Activated CD8-positive, alpha-beta memory T cell treated with anti-CD3 and anti-CD28 coated beads for 4 hours (primary cell): ENCODE measurements at places on chromosomes 1 and 21.
A peak's percentile ranks its signal among the peaks of the same experiment; 100 is the strongest.

GRCh38 chr21:45976701-45977311 is 4.8 kb upstream of the COL6A1 start:
- DNase-seq = no peak

- DNase-seq = no peak
These were observed 213.1 kb downstream of the HHAT start for GRCh38 chr1:210541680-210542358.

DNA sequence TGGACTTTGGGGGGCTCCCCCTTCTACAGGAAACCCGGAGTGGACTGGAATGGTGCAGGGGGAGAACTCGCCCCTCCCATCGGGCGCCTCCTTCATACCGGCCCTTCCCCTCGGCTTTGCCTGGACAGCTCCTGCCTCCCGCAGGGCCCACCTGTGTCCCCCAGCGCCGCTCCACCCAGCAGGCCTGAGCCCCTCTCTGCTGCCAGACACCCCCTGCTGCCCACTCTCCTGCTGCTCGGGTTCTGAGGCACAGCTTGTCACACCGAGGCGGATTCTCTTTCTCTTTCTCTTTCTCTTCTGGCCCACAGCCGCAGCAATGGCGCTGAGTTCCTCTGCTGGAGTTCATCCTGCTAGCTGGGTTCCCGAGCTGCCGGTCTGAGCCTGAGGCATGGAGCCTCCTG is at the start of gene TNFRSF14:
Gene TNFRSF14, plus strand, starts transcription at position 95 of the 401 bp plus-strand sequence. Its CDS starts 294 bp downstream, at position 389.
- peak; percentile 64 for DNase-seq

GRCh38 chr1:227796359-227796915 is 19.0 kb upstream of the PRSS38 start:
- DNase-seq = no peak

- no peak for DNase-seq
These were observed 45.9 kb downstream of the KIRREL1 start for GRCh38 chr1:158039380-158039779.

GRCh38 chr1:244796719-244797406 is 38.6 kb upstream of the COX20 start:
- peak; percentile 18 for DNase-seq

DNA sequence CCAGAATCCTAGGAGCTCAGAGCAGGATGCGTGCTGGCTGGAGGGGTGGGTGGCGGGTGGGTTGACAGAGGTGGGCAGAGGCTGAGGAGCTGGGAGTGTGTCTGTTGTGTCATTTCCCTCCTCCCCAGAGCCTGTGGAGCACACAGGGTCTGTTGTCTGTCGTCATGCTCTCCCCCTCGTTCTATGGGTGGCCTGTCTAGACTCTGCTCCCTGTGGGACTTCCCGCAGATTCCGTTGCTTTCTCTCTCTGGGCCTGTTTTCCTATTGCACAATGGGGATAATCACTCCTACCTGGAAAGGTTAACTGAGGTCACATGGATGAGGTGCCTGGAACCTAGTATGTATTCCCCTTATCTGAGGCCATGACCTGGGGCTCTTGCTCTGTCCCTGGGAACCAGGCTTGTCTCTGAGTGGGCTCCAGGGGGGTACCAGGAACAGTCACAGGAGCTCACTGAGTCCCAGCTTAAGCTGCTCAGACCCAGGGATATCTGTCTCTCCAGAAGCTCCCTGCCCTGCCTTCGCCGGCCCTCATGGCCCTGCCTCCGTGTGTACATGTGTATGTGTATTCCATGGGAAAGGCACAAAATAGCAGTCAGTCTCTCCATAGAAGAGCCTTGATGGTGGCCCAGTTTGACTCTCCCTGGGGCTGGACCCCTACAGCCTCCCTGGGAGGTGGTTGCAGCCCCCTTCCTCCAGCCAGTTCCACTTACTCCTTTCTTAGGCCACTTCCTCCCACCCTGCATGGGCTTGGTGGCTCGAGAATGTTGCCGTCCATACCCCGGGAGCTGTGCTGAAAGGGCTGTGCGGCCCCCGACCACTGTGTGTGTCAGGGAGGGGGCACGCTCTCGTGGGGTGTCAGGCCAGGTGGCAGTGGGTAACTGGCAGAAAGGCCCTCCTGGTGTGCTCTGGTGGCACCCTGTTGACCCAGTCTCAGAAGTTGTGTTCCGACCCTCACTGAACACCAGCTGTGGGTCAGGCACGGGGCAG is 17.9 kb downstream of the PTPRF start:
- no peak for DNase-seq
